ENCODE measurements at places on chromosomes 5 and 9. TPM values are rescaled to one million over a fixed set of nuclear protein-coding genes. Genes with fewer than 3 reads are reported as not detected.

The MSX2 gene
- 12.4 TPM for total RNA-seq

The IL33 gene
- total RNA-seq: not detected

The CCDC192 gene
- 0.39 TPM for total RNA-seq

The CEL gene
- total RNA-seq: 0.79 TPM

The PTPRD gene
- 88.3 TPM for total RNA-seq

The POMT1 gene
- total RNA-seq: 18.5 TPM

The SMIM33 gene
- not detected for total RNA-seq

The BICD2 gene
- 42.4 TPM for total RNA-seq

The PCDHGA3 gene
- 0.33 TPM for total RNA-seq

The PCDHGC5 gene
- total RNA-seq: 1.6 TPM

The SUSD3 gene
- 0.54 TPM for total RNA-seq

The LPAR1 gene
- total RNA-seq: 17.9 TPM

The ZNG1A gene
- total RNA-seq: 15.7 TPM

The FSD1L gene
- 3.6 TPM for total RNA-seq

The PLPP1 gene
- 21.6 TPM for total RNA-seq

The ITGA1 gene
- total RNA-seq: 7.1 TPM

The SEC16A gene
- total RNA-seq: 35.7 TPM

The JADE2 gene
- total RNA-seq: 39.7 TPM

The SLC1A1 gene
- total RNA-seq: 3.9 TPM

The PRKACG gene
- total RNA-seq: not detected

The UQCRQ gene
- 78.5 TPM for total RNA-seq
